B cell (primary cell): ENCODE measurements at places on chromosomes 2 and 18. TPM values are rescaled to one million over a fixed set of nuclear protein-coding genes. Genes with fewer than 3 reads are reported as not detected.

GRCh38 chr2:122238006-122238559 is 482.6 kb downstream of the TSN start:
- no peak overlapping the region for H3K4me3 ChIP-seq
- DNase-seq: no peak
- H3K27ac ChIP-seq: no peak overlapping the region
- H3K27me3 ChIP-seq: no peaks in the 10 kb centered on the region
- H3K36me3 ChIP-seq: no peaks in the 10 kb centered on the region

DNA sequence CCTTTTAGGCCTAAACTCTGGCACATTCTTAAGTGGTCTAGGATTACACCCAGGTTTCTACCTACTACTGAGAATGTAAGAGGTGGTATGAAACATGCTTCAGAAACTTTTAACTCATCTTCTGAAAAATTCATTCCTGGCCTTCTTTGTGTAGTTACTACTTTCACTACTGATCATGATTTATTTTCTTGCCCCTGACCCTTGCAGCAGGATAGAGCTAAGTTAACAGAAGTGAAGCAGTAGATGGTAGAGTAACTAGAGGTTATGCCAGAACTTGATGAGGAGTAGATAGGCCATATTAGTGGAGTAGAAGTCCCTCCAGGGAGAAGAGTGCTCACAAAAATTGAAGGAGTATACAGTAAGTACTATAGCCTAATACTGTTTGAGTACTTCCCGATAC is 75.5 kb upstream of the MSTN start:
- no peaks in the 10 kb centered on the region for H3K4me1 ChIP-seq
- no peaks in the 10 kb centered on the region for H3K36me3 ChIP-seq
- no peak for DNase-seq

DNA sequence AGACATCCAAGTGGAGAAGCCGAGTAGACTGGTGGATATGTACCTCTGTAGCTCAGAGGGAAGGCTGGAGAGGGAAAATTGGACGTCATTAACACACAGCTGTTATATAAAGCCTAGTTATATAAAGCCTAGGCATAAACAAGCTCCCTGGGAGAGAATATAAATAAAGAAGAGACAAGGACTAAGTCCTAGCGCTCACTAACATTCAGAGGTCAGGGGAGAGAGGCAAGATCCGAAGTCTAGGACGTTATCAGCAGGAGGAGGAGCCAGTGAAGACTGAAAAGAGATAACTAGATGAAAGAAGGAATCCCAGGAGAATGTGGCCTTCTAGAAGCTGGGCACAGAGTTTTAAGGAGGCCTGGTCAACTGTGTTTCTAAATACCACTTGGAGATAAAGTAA is 55.3 kb downstream of the NOL10 start:
- no peaks in the 10 kb centered on the region for H3K27me3 ChIP-seq
- DNase-seq: no peak
- H3K27ac ChIP-seq: no peak overlapping the region
- H3K4me3 ChIP-seq: no peak overlapping the region
- H3K36me3 ChIP-seq: peaks cover 2% of the 10 kb centered on the region

DNA sequence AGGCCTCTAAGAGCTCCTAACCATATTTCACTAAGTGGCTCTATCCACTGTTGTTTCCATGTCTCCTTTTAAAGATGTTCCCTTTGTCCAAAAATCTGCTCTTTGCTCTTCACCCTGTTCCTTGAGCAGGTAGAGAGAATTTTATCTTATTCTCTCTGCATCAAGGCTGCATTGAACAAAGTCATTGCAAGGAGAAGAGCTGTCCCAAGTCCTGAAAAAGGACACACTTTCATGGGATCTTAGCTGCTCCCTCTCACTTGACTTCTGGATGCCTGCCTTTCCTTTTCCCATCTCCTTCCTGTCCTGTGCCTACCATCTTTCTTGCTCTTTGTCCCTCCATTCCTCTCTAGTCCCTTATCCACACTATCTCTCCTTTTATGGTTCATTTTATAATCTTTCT is 235.2 kb upstream of the THSD7B start:
- no peaks in the 10 kb centered on the region for H3K4me1 ChIP-seq
- H3K27ac ChIP-seq: no peak overlapping the region
- H3K36me3 ChIP-seq: no peaks in the 10 kb centered on the region
- no peaks in the 10 kb centered on the region for H3K27me3 ChIP-seq
- no peak overlapping the region for H3K4me3 ChIP-seq

DNA sequence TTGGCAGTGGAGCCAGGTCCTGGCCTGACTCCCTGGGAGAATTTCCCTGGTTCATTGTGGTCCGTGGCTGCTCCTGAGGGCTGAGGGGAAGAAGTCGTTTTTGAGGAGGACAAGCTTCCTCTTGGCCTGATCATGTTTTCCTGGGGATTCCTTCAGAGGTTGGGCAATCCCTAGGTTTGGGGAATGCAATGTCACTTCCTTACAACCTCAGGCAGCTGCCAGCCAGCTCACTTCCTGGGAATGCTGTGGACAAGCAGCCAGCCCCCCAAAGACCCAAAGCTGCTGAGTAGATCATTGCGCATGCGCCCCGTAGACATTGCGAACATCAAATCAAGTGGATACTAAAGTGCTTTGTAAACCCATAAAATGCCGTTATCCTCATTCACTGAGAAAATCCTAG is 7.7 kb upstream of the DNMT3A start:
- H3K27ac ChIP-seq: no peak overlapping the region
- peaks cover 6% of the 10 kb centered on the region for H3K4me1 ChIP-seq
- H3K36me3 ChIP-seq: no peaks in the 10 kb centered on the region
- H3K4me3 ChIP-seq: no peak overlapping the region
- no peak for DNase-seq

DNA sequence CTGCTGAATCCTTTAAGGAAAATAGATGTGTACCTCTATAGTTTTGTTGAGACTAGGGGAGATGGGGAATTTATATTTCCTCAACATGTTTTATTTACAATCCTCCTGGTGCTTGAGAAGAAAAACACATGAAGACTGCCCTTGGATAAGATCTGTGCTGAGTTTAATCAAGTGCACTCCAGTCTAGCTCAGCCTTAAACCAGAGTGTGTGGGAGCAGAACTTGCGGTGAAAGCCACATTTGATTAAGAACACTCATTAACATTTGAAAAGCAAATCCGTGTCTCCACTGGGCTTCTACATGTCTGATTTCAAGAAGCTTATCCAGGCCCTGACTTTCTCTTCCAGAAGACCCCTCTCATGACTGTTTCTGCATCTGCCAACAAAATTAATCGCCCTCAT is 84.8 kb upstream of the ITGA6 start:
- no peak overlapping the region for H3K4me3 ChIP-seq
- no peaks in the 10 kb centered on the region for H3K4me1 ChIP-seq
- no peak for DNase-seq
- no peak overlapping the region for H3K27ac ChIP-seq
- H3K27me3 ChIP-seq: peaks cover 5% of the 10 kb centered on the region

- H3K4me1 ChIP-seq: no peaks in the 10 kb centered on the region
- no peaks in the 10 kb centered on the region for H3K36me3 ChIP-seq
- DNase-seq: no peak
- H3K27ac ChIP-seq: no peak overlapping the region
- no peak overlapping the region for H3K4me3 ChIP-seq
These were observed 46.9 kb upstream of the EFEMP1 start for GRCh38 chr2:55970500-55970899.

- peaks cover 11% of the 10 kb centered on the region for H3K4me1 ChIP-seq
- no peak within 1 kb of the TSS for H3K27ac ChIP-seq
- peak within 1 kb of the TSS; percentile 49 for H3K4me3 ChIP-seq
- peak; percentile 57 for DNase-seq
- no peaks in the 10 kb centered on the region for H3K36me3 ChIP-seq
- H3K27me3 ChIP-seq: no peaks in the 10 kb centered on the region
These were observed at the start of gene INPP1 for GRCh38 chr2:190343536-190344275. TSS of gene INPP1 (plus strand) at chr2:190343589. CDS start at chr2:190360103, 16,514 bp downstream.

- DNase-seq: no peak
- H3K36me3 ChIP-seq: no peaks in the 10 kb centered on the region
- peaks cover 14% of the 10 kb centered on the region for H3K4me1 ChIP-seq
- no peak overlapping the region for H3K4me3 ChIP-seq
- H3K27ac ChIP-seq: no peak overlapping the region
- no peaks in the 10 kb centered on the region for H3K27me3 ChIP-seq
These were observed 37.2 kb downstream of the YPEL5 start for GRCh38 chr2:30184035-30184434.

- DNase-seq: no peak
- no peak overlapping the region for H3K4me3 ChIP-seq
- no peaks in the 10 kb centered on the region for H3K27me3 ChIP-seq
- H3K27ac ChIP-seq: no peak overlapping the region
- no peaks in the 10 kb centered on the region for H3K36me3 ChIP-seq
These were observed 136.9 kb upstream of the FBXO11 start for GRCh38 chr2:48043131-48043700.

GRCh38 chr2:60677356-60677755 is 78.7 kb upstream of the PAPOLG start:
- H3K4me1 ChIP-seq: no peaks in the 10 kb centered on the region
- H3K27ac ChIP-seq: no peak overlapping the region
- H3K27me3 ChIP-seq: no peaks in the 10 kb centered on the region
- no peak for DNase-seq
- H3K36me3 ChIP-seq: no peaks in the 10 kb centered on the region

GRCh38 chr2:48738806-48739205 is 16.7 kb downstream of the LHCGR start:
- no peak overlapping the region for H3K4me3 ChIP-seq
- no peaks in the 10 kb centered on the region for H3K27me3 ChIP-seq
- DNase-seq: no peak
- no peak overlapping the region for H3K27ac ChIP-seq
- H3K4me1 ChIP-seq: no peaks in the 10 kb centered on the region
- H3K36me3 ChIP-seq: no peaks in the 10 kb centered on the region

DNA sequence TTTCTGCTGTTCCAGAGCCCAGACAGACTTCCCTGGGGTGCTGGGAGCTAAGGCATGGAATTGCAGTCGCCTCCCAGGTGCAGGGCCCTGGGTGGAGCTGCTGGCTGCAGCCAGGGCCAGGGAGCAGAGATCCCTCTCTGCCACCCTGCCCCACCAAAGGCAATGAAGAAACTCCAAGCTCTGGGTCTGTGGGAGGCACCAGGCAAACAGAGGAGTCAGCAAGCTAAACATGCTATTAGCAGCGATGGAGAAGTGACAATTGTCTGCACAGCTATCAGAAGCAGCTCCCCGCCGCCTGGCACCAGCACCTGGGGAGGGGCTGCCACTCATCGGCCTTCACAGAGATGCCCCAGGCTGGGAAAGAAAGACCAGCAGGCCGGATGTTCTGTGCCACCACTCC is 28.0 kb upstream of the COX5B start:
- H3K36me3 ChIP-seq: no peaks in the 10 kb centered on the region
- H3K4me3 ChIP-seq: no peak overlapping the region
- no peaks in the 10 kb centered on the region for H3K27me3 ChIP-seq

DNA sequence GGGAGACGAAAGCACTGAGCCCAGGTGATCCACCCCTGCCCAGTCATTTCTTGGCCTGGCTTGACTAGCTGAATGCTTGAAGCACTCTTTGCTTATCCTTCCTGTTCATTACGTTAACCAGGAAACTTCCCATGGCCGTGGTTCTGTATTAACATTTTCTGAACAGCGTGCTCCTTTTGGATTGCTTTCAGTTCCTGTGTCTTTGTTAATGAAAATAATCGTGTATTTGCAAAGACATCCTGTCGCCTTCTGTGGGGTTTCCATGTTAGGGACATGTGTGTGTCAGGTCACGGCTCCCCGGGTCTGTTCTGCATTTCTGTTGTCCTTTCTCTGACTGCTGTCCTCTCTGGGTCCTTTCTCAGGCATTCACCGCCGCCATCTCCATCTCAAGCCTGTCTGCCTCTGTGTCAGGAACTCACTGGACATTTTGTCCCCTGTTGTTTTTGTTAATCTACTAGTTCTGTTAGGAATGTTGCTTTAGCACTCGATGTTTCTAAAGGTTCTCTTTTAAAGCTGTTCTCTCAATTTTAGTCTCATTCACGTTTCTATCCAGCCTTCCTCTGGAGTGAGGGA is 434.1 kb upstream of the HS6ST1 start:
- no peaks in the 10 kb centered on the region for H3K27me3 ChIP-seq
- DNase-seq: peak; percentile 25
- H3K4me1 ChIP-seq: peaks cover 38% of the 10 kb centered on the region
- H3K27ac ChIP-seq: no peak overlapping the region
- no peaks in the 10 kb centered on the region for H3K36me3 ChIP-seq
- no peak overlapping the region for H3K4me3 ChIP-seq

DNA sequence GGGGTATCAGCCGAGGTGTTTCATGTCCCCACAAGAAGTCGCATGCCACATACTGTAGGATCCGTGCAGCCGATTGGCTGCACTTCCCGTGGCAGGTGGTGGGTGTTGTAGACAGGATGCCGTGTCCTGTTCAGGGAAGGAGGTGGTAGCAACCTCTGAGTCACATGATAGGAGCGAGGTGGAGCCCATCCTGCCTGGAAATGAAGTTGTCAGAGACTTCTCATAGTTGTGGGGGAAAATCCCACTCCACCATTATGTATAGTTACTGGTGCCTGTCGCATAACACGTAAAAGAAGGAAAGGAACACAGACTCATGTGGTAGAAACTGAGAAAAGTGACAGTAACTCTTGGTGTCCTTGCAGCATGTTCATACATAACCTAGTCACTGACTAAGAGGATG is 91.4 kb upstream of the IL1R2 start:
- no peaks in the 10 kb centered on the region for H3K36me3 ChIP-seq
- H3K4me1 ChIP-seq: peaks cover 7% of the 10 kb centered on the region
- no peak for DNase-seq
- H3K27me3 ChIP-seq: no peaks in the 10 kb centered on the region

DNA sequence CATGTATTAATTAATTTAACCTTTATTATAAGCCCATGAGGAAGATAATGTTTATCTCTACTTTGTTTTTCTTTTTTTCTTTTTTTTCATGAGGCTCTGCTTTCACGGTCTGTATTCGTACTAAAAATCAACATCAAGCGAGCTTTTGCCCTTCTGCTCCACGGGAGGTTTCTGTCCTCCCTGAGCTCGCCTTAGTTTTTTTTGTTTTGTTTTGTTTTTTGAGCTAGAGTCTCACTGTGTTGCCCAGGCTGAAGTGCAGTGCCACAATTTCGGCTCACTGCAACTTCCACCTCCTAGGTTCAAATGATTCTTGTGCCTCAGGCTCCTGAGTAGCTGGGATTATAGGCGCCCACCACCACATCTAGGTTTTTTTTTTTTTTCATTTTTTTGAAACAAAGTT is 29.9 kb upstream of the BMPR2 start:
- no peaks in the 10 kb centered on the region for H3K27me3 ChIP-seq
- H3K36me3 ChIP-seq: no peaks in the 10 kb centered on the region
- DNase-seq: no peak
- H3K4me1 ChIP-seq: no peaks in the 10 kb centered on the region
- no peak overlapping the region for H3K4me3 ChIP-seq
- no peak overlapping the region for H3K27ac ChIP-seq

- H3K27me3 ChIP-seq: no peaks in the 10 kb centered on the region
- H3K27ac ChIP-seq: no peak overlapping the region
- no peaks in the 10 kb centered on the region for H3K4me1 ChIP-seq
- no peak overlapping the region for H3K4me3 ChIP-seq
- H3K36me3 ChIP-seq: no peaks in the 10 kb centered on the region
These were observed 15.1 kb downstream of the PLCD4 start for GRCh38 chr2:218622606-218623365.

TTL gene
- 31.4 and 32.7 TPM in 2 replicates for total RNA-seq

ZEB2 gene
- total RNA-seq: 217 and 232 TPM in 2 replicates

MDH1B gene
- 0.34 TPM in 1 of 2 replicates, not detected in the other for total RNA-seq

DCC gene
- not detected in 2 replicates for total RNA-seq

NYAP2 gene
- 0.15 and 0.17 TPM in 2 replicates for total RNA-seq

TEX51 gene
- total RNA-seq: not detected in 2 replicates

LRP1B gene
- total RNA-seq: not detected in 2 replicates

RND3 gene
- total RNA-seq: not detected in 2 replicates
